ENCODE measurements at places on chromosomes 6 and 20.

- H3K4me1 ChIP-seq = peaks cover 33% of the 10 kb centered on the region
- no peak overlapping the region for H3K4me3 ChIP-seq
- peaks cover 10% of the 10 kb centered on the region for H3K36me3 ChIP-seq
- no peak overlapping the region for H3K27ac ChIP-seq
These were observed 4.7 kb downstream of the MRPS18A start for GRCh38 chr6:43682724-43683429.

DNA sequence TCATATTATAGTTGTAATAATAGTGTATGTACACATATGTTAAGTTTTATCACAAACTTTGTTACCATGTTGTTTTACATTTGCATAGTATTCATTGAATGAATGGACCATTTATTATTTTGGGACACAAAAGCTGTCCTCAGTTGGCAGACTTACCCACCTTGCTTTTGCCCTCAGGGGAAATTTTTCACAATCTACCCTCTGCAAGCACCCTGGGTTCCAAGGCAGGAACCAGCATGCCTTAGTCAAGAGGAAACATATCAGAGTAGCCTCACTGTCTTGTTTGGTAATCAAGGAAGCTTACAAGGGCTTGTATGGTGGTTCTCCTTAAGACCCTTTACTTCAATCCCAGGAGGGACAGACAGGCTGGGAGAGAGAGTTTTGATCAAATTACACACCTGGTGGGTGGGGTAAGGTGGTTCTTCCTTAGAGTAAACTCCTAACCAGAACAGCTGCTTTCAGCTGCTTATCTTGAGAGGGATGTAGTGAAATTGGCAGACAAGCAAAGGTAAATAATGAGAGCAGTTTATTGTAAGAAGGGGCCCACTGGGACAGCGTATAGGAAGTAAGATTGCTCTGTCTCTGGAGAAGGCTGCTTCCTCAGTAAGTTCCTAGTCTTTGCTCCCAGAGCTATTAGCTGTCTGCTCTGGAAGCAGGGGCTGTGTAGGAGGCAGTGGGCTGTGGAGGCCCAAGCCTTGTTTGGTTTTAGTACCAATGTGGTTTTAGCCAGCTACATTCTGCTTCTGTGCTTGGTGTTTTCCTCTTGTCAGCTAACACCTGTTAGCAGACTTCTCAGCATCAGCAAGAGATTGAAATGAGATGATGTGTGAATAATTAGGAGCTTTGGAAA, 31.1 kb downstream of the BRPF3 start:
- H3K4me3 ChIP-seq = no peak overlapping the region
- H3K27me3 ChIP-seq = no peaks in the 10 kb centered on the region
- no peaks in the 10 kb centered on the region for H3K4me1 ChIP-seq
- H3K27ac ChIP-seq = no peak overlapping the region
- H3K36me3 ChIP-seq = peaks cover 48% of the 10 kb centered on the region

DNA sequence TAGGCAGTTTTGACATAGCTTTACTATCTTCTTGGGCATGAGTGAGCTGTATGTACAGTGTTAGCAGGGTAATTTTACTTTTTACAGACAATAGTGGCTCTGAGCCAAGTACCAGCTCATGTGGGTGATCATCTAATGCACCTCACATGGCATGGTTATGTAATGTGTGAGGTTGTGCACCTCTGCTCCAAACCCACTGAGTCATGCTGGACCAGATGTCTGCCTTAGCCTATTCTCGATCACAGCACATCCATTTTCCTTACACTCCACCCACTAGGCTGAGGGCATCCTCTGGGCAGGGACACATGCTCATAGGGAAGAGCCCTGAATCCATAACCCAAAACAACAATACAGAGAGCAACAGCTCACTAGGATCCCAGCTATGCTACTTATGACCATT, 71.6 kb upstream of the FBXL4 start:
- H3K36me3 ChIP-seq = no peaks in the 10 kb centered on the region
- peaks cover 2% of the 10 kb centered on the region for H3K4me1 ChIP-seq
- DNase-seq = no peak

DNA sequence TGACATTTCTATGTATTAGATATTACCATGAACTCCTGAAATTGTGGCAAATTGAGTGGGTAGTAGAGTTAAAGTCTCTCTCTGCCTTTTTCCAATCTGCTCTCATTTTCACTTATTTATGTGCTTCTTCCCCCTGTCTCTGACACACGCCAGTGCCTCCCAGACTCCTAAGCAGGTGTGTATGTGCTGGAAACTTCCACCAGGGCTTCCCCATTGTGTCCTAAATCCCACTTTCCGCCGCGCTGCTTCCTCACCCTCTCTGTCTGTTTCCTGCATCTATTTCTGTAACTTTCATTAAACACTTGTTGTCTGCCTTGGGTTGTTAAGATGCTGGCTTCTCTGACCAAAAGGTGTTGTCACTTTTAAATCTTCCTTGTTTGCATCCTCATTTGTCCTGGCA, 97.6 kb upstream of the HDGFL1 start:
- H3K27ac ChIP-seq = no peak overlapping the region
- no peaks in the 10 kb centered on the region for H3K27me3 ChIP-seq
- peaks cover 7% of the 10 kb centered on the region for H3K4me1 ChIP-seq
- DNase-seq = no peak

GRCh38 chr6:124964764-124965105, 2.5 kb downstream of the RNF217 start:
- H3K27me3 ChIP-seq = no peaks in the 10 kb centered on the region
- DNase-seq = no peak
- no peak overlapping the region for H3K4me3 ChIP-seq
- peaks cover 17% of the 10 kb centered on the region for H3K4me1 ChIP-seq
- H3K36me3 ChIP-seq = no peaks in the 10 kb centered on the region
- H3K27ac ChIP-seq = no peak overlapping the region

DNA sequence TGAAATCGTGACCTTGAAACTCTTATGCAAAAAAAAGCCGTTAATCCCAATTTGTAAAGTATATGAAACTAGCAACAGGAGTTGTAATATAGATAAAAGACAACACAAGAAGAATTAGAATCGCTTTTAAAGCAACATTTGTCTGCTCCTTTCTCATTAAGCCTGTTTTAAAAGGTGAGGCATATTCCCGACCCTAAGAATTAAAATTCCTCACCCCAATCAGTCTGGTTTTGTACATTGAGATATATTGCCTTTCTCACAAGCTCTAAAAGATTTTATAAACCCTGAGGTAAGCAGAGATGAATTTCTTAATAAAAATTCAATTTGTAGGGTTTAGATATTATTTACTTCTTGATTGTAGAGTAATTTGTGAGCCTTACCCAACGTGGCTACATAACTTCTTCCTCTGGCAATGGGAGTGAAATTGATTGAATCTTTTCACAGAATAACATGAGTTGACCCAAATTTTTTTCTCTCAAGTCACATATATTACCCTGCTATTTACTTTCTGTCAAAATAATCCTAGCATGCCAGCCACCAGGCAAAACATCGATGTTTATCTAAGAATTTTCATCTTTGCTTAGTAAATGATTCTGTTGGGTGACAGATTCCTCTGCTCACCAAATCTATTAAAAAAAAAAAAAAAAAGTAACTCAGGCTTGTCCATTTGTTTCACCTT, 173.7 kb downstream of the HACE1 start:
- H3K27ac ChIP-seq = no peak overlapping the region
- H3K4me1 ChIP-seq = no peaks in the 10 kb centered on the region
- H3K27me3 ChIP-seq = no peaks in the 10 kb centered on the region
- H3K4me3 ChIP-seq = no peak overlapping the region
- no peaks in the 10 kb centered on the region for H3K36me3 ChIP-seq

DNA sequence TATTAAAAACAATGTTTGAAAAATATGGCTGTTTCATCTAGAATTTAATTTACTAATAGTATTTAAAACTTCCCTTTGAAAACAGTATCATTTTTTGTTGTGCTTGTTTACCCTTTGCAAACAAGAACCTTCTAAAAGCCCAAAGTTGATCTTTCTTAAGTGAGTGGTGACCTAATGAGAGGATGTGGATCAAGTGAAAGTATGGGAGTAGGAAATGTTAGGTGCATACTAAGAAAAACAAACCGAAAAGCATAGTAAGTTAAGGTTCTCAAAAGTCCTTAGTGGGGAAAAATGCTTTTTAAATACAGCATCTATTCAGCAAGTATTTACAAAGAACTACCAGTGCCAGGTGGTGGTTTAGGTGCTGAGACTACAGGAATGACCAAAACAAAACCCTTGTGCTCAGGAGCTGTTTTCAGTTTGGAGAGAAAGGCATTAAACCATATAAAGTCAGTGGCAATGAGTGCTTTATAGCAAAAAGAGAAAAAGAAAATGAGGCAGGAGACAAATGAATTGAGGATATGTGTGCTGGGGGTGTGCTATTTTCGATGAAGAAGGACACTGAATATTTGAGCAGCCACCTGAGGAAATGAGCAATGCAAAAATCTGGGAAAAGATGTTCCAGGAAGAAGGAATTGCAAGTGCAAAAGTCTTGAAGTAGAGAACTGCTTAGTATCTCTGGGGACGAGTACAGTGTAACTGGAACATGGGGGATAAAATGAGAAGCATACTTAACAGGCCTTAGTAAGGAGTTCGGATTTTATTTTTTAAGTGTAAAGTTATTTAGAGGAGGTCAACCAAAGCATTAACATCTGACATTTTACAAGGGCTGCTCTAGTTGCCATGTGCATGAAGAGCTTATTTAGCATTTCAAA, 24.0 kb downstream of the RNF146 start:
- DNase-seq = no peak
- H3K27ac ChIP-seq = no peak overlapping the region
- no peak overlapping the region for H3K4me3 ChIP-seq
- H3K4me1 ChIP-seq = peaks cover 10% of the 10 kb centered on the region
- peaks cover 16% of the 10 kb centered on the region for H3K36me3 ChIP-seq
- H3K27me3 ChIP-seq = no peaks in the 10 kb centered on the region

- DNase-seq = no peak
- H3K27me3 ChIP-seq = no peaks in the 10 kb centered on the region
- no peaks in the 10 kb centered on the region for H3K36me3 ChIP-seq
These were observed 51.2 kb downstream of the ISM1 start for GRCh38 chr20:13271977-13272975.

DNA sequence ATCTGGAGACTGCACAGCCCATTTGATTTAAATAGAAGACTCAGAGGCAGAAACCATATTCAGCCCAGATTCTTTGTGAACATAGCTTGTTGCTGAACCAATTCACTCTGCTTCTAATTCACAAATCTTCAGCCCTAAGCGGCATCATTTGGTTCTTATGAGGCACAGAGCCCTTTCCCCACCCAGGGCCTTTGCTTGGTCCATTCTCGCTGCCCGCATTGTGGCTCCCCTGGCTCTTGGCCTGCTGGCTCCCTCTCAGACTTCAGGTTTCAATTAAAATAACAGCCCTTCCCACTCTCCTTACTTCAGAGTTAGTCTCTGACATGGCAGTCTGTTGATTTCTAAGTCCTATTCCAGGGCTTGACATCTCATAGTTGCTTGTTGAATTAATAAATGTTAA, 9.4 kb upstream of the TMEM14A start:
- no peak overlapping the region for H3K27ac ChIP-seq
- no peak overlapping the region for H3K4me3 ChIP-seq
- H3K36me3 ChIP-seq = no peaks in the 10 kb centered on the region
- no peak for DNase-seq
- no peaks in the 10 kb centered on the region for H3K27me3 ChIP-seq

GRCh38 chr6:45599053-45599452, 221.3 kb upstream of the SUPT3H start:
- H3K27me3 ChIP-seq = no peaks in the 10 kb centered on the region
- H3K27ac ChIP-seq = no peak overlapping the region
- no peak overlapping the region for H3K4me3 ChIP-seq
- H3K36me3 ChIP-seq = no peaks in the 10 kb centered on the region
- no peak for DNase-seq
- H3K4me1 ChIP-seq = no peaks in the 10 kb centered on the region

- no peaks in the 10 kb centered on the region for H3K4me1 ChIP-seq
- no peaks in the 10 kb centered on the region for H3K27me3 ChIP-seq
- H3K27ac ChIP-seq = no peak overlapping the region
- peaks cover 25% of the 10 kb centered on the region for H3K36me3 ChIP-seq
- no peak overlapping the region for H3K4me3 ChIP-seq
These were observed 40.2 kb downstream of the PIGU start for GRCh38 chr20:34636648-34637047.

GRCh38 chr6:139344186-139344963, 30.1 kb downstream of the CITED2 start:
- H3K4me1 ChIP-seq = no peaks in the 10 kb centered on the region
- H3K27me3 ChIP-seq = no peaks in the 10 kb centered on the region
- no peak overlapping the region for H3K4me3 ChIP-seq
- no peak overlapping the region for H3K27ac ChIP-seq
- H3K36me3 ChIP-seq = no peaks in the 10 kb centered on the region

DNA sequence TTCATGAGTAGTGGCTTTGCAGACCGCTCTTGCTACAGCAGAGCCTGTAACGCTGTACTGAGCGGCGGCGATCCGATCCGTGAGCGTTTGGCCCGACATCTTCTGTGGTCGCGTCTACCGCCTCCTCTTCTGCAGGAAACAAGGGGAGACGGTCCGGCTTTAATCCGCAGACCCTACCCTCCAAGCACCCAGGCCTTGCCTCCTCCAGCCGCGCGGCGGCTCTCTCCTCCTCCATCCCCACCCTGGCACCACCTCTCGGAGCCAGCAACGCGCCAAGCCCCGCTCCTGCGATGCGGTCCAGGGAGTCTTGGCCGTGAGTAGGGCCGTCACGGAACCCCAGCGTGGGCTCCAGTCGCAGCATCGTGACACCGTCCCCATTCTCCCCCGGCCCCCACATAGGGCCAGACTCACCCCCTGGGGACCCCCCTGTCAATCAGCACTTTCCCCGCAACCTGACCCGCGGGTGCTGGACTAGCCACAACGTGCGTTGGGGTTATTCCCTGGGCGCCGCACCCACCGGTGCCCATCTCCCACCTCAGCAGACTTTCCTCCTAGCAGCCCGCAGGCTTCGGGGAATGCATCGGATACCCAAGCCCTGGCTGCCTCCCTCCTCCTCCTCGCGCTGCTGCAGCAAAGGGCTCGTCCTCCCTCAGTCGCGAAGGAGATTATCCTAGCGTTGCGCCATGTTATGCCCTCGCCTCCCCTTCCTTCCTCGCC, 914 bp downstream of the SNAP91 start:
- H3K27me3 ChIP-seq = peaks cover 17% of the 10 kb centered on the region
- peak; percentile 6 for DNase-seq
- no peaks in the 10 kb centered on the region for H3K36me3 ChIP-seq
- H3K27ac ChIP-seq = no peak overlapping the region

DNA sequence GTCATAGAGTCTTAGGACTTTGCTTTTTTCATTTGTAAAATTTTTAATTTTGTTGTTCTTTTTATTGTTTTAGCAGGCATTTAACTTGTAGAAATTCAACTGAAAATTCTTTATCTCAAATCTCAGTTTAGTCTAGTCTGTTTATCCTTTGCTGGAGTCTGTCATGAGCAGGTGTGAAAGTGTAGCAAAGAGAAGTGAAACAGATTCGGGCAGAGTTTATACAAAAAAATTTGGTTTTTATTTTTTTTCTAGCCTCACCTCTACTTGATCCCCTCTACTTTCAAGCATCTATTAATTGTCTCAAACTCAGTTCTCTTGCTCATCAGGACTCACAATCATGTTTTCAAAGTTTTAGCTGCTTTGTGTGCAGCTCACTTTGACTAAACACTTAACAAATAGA, 655.2 kb downstream of the HDGFL1 start:
- no peaks in the 10 kb centered on the region for H3K27me3 ChIP-seq
- no peak overlapping the region for H3K4me3 ChIP-seq
- H3K4me1 ChIP-seq = no peaks in the 10 kb centered on the region
- DNase-seq = no peak
- no peak overlapping the region for H3K27ac ChIP-seq

Data from lung (tissue), 17 donors.